ENCODE measurements at places on chromosomes 1 and 21.

DNA sequence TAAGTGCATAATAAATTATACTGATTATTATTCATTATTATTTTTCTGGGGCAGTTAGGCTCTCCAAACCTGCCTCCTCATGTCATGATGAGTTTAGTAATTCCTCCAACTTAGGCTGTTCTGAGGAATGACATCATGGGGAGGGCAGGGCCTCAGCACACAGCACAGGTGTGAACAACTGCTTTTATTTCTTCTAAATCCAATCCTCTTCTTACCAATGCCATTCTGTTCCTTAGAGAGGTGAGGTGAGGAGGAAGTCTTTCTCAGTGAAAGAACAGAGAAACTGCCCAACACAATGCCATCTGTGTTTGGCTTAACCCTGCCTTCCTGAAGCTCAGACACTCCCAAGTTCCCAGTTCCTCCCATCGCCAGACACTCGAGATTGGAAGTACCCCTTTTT, 45.4 kb upstream of the WASF2 start:
- DNase-seq, result no peak

DNA sequence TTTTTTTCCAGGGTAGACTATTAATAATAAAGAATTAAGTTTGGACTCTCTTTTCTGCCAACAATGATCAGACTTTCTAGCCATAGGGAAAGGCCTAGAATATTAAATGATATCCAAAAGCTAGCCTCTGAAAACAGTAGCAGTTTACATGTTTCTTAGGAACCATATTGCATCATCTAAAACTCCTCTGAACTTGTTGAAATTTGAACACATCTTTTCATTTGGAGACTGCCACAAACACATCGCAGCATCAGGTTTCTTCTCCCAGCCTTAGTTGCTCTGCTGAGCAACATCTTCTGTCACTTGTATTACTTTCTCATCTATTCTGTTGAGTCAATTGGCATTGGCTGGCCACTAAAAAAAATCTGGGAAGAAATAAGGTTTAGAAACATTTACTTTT, 63.2 kb upstream of the GNG4 start:
- no peak for DNase-seq

DNA sequence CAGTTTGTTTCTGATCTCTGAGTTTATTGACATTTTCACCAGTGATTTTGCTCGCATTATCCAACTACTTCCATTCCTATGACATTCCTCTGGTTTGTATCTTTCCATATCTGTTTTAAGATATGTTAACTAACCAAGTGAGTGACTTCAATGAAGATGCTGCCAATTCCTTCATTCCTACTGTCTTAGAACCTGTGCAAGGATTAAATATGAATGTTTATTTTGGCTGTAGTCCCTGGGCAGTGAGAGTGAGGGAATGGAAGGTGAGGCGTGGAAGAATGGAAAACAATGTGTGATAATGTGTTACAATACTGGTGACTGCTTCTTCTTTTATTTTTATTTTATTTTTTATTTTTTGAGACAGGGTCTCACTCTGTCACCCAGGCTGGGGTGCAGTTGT, 183.0 kb downstream of the SDCCAG8 start:
- DNase-seq, result no peak

DNA sequence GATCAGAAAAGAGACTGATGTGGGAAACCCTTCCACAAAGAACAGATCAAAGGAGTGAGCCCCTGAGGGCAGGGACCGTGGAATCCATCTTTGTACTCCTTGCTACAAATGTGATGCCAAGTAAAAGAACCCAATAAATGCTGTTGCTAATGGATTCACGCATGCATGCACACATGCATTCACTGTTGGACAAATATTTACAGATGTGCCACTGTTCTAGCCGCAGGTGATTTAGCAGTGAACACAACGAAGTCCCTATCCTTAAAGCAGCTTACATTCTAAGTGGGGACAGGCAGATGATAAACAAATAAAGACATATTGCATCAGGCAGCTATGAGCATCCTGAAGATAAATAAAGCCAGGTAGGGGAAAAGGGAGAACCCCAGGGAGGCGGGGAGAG, 67.8 kb downstream of the ITPKB start:
- DNase-seq, result no peak

GRCh38 chr1:6037338-6037762, 8.3 kb upstream of the KCNAB2 start:
- no peak for DNase-seq

DNA sequence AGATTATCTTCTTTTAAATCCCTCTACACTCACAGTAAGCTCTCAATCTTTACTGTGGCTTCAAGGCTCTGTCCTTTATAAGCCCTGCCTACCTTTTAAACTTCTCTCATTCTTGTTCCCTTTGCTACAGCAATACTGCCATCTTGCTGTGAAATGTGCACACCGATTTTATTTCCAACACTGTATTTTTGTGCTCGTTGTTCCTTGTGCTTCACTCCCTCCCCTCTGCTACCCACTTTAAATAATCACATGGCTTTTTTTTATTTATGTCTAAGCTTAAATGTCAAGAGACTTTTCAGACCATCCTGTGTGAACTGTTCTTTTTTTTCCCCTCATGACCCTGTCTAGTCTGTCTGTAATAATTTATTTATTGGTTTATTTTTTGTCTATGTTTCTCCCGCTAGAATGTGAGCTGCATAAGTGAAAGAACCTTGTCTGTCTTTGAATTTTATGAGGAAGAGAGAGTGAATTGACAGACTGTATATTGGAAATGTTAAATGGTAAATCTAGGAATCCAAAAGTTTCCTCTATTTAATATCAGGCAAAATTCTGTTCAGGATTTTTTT, 45.7 kb downstream of the ABCD3 start:
- no peak for DNase-seq

- no peak for DNase-seq
Measured at GRCh38 chr1:67226688-67227087, 60.4 kb downstream of the IL23R start.

DNA sequence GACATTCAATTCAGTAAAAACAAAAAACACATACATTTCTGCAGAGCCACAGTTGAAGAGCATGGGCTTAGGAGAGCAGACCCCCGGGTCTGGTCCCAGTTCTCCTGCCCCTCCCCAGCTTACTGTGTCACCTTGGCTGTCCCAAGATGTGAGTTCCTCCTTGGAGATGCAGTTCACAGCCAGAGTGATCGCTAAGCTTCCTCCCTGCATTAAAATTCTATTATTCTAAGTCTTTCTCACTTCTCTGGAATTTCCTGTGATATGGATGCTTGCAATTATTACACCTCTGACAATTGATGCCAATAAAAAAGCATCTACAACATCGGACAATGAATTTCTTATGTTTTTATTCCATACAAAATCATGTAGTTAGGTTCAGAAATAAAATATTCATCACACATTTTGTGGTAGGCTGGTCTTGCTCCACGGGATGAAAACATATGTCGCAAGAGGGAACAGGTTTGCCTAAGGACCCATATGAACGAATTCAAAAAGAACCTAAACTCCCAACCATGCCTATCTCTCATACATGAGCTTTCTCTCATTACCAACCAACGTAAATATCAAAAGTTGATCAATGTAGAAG, 328.5 kb upstream of the RUNX1 start:
- DNase-seq, result no peak

DNA sequence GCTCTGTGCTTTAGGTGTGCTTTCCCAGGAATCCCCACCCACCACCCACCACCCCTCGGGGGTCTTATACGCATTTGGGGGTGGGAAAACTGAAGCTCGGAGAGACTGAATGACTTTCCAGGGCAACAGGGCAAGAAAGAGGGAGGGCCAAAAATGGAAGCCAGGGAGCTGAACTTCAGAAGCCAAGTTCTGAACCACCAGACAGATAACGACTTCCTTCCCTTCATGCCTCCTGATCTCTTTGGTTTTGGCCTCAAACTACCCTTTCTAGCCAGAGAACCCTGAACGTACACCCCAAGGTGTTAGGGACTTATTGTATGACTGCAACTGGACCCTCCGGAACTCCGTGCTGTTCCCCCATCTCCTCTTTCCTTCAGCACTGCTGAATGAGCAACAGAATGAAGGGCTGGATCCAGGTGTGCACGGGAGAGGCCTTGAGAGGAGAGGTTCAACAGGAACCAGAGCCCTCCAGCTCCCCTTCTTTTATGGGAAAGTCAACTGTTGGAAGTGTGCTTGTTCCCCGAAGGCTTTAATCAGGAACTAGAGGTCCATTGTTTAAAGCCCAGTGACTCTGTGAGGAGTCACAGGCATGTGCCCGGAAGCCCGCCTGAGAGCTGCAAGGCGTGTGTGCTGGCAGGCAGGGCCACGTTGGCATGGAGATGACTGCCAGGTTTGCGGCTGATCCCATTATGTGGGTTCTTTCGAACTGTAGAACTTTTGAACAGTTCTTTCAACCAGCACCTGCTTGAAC, 3.1 kb downstream of the BACE2 start:
- no peak for DNase-seq

DNA sequence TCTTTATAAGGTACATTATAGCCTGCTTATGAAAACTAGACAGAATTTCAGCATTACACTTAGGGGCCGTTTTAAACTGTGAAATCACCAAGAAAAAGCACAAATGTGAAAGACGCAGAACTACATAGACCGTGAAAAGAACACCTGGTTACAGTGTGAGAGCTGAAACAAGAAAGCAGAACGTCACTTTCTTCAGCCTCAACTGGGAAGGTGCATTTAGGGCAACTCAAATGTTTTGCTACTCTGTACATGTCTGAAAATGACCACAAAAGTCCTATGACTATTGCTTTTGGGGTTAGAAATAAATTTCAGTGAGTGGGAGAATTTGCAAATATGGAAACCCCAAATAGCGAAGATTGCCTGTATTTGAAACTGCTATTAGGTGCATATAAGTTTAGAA, 268.7 kb downstream of the OLFM3 start:
- DNase-seq, result no peak

DNA sequence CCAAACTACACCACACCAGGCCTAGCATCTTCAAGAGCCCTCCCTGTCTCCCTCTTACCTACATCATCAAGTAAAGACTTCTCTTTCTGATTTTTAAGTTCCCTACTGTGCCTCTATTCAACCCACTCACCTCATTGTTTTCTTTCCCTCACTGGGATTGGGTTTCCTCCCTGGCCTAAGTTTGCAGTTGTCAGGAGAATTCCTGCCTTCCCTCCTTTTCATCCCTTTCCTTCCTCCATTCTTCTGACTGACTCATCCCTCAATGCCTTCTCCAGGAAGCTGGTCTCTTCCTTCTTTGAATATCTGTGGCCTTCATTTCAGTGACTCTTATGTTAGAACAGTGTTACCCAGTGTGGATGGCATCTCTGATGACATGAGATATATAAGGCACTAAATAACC, 139.9 kb upstream of the KIAA0040 start:
- DNase-seq, result no peak

- no peak for DNase-seq
Measured at GRCh38 chr1:234089396-234089795, 184.9 kb downstream of the SLC35F3 start.

- DNase-seq, result no peak
Measured at GRCh38 chr21:42257091-42257765, 38.3 kb downstream of the ABCG1 start.

DNA sequence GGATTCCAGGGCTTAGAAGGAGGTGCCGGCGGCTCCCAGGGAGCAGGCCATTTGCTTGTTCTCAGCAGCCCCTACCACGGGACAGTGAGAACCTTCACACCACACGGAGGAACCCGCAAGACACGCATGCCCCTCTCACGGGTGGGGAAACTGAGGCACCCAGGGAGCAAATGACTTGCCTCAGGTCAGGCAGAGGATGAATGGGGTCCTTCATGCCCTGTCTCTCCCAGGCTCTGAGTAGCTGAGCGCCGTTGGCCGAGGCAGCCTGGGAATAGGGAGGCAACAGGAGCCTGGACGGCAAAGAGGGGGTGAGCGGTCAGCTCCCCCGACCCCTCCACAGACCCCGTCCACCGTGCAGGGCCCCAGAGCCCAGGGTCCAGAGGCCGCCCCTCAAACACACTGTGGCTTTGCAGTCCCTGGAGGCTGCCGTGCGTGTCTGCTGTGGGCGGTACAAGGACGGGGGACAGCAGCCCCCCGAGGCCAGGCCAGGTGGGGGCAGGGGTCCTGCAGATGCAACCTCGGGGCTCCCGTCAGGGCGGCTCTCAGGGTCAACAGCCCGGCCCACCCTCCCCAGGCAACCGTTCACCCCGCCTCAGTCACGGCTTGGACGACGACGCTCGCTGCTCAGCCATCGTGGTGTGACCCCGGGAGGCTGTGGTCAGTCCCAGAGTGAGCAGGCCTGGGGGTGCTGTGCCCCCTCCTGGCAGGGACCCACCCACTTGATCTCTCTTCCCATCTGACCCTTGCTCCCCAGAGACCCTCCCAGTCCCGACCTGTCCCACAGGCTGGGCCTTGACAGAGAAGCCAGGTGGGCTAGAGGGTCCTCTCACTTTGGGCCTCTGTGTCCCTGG, 15.8 kb upstream of the COL6A2 start:
- DNase-seq, result no peak
